ENCODE measurements at places on chromosomes 11 and 22.

DNA sequence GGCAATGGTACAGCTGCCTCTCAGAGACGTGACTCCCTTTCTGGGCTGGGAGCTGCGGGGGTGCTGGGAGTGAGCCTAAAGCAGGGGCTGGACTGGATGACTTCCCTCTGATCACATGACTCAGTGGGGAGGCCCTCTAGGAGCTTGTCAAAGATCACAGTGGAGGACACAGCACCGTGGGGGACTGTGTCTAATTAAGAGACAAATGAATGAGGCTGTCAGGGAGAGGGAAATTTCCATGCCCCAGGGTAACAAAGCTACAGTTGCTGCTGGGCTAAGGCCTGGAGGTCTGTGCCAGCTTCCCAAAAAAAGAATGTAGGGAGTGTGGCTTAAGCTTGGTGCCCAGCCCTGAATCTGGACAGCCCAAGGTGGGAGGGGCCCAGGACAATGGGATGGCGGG lies 262.8 kb upstream of the PLET1 start:
- no peak for DNase-seq

DNA sequence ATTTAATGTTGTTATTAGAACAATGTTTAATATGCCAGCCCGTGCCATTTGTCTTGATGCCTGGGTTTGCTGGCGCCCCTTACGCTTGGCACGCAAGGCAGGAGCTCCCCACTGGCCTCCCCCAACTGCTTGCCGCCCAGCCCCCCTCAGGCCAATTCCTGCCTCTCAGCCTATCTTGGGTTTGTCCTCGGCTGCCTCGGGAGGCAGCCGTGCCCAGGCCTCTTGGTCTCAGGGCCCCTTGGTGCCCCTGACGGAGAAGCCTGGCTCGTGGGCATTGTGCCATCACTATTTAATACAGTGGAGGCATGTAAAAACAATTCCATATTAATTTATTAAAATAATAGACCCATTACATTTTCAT lies 119.8 kb downstream of the KCNQ1OT1 start:
- no peak for DNase-seq

DNA sequence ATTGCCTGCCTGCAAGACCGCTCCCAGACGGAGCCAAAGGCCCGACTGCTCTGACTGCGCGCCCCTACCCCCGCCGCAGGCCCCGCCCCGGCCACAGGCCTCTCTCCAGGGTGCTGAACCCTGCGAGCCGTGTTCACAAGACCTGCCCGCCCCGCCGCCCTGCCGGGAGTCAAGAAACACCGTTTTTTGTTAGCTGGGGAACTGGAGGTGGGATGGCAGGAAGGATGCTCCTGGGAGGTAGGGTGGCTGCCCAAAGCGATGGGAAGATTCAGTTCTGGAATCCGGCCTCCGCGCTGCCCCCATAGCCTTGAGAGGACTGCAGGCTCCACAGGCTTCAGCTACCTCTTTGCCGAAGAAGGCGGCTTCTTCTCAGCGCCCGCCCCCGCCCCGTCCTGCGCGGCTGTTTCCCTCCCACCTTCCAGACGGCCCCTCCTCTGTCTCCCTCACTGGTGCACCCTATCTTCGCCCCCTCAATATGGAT lies 2.7 kb upstream of the PDE2A start:
- peak; percentile 54 for DNase-seq

- DNase-seq, result no peak
These were observed 84.7 kb upstream of the GDPD4 start for GRCh38 chr11:77386178-77386577.
